ENCODE measurements at places on chromosomes 5 and 9.
A peak's percentile ranks its signal among the peaks of the same experiment; 100 is the strongest.

DNA sequence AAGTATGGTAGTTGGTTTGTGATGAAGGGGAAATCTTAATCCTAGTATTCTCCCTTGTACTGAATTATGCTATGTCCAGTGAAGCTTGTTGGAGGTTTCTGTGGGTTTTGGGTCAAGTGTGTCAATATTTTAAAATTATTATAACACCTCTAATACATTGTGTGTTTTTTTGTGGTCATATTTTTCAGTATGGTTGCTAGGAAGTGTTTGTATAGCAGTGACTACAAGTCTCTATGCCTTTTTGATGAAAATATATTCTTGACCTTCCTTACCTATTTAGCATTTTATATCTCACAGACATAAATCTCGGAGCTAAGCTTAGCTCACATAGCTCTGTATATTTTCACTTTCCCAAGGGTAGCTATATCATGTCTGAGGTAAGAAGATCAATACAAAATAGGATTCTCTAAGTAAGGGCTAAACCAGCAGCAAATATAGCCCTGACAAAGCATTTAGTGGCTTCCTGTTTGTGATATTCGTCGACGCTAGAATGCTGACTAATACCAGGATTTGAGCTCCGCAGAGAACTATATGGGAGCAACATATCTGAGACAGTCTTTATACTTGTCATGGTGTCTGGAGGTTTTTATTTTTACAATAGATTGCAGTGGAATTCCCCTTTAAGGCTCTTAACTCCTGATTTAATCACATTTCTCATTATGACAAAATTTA is 82.3 kb downstream of the MACIR start:
- no peak for DNase-seq

DNA sequence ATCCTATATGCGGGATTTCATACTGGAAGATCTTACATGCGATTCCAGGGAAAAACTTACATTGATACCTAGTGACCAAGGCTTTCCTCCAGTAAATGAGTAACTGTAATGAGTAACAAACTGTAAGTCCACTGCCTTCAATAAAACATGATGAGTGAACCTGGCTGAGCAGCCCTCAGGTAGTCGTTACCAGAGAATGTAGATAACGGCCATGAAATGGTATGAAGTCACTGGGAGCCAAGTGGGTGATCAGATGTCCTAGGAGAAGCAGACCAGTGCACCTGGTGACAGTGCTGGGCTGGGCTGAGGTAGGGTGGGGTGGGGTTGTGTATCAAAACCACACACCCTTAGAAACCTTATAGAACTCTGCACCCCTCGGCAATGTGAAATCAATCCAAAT is 203.6 kb downstream of the ALDH1A1 start:
- no peak for DNase-seq

DNA sequence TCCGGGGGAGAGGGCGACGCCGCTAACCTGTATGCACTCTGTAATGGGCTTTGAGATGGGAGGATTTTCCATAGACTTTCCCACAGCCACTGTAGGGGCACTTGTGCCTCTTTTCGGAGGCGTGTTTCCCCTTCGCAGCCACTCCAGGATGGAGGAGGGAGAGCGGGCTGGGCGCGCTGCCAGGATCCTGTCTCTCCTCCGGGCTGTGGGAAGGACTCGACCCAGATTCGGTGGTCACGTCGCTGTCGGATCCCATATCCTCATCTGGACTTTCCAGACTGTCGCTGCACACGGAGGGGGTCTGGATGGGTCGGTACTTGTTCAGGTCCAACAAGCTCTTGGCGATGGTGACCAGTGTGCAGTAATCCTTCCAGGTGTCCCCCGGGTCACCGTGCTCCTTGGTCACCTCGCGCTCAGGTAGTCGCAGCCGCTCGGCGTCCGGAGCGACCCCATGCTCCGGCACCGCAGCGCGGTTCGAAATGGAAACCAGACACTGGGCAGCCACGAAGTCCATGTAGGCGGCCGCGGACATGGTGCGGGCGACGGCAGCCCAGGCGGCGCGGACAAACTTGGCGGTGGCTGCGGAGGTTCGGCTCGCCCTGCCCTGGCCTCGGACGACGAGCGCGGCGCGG is 1.5 kb downstream of the KLF9 start:
- DNase-seq, result no peak

GRCh38 chr9:708551-709432 is 132.7 kb upstream of the DMRT1 start:
- no peak for DNase-seq

DNA sequence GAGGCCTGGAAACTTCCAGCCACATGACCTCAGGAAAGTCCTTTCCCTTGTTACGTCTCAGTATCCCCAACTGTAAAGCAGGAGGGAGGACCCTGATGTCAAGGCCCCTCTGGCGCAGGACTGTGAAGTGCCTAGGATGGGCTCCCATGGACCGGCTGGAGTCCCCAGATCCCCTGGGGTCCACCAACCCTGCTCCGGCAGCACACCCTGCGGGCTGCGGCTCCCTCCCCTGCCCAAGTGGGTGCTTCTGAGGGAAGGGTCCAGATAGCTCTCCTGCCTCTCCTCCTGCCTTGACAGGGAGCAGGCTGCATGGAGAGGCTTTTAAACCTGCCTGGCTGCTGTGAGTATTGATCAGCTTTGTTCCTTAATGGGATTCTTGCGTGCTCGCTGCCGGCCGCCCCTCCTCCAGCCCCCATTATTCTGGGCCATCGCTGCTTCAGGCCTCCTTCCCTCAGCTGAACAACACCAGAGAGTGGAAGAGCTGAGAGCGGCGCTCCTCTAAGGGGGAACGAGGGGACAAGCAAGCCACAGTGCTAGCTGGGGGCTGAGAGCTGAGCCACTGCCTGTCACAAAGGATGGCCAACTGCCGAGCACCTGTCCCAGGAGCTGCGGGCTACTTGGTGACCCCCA is 25.6 kb upstream of the NTNG2 start:
- no peak for DNase-seq

DNA sequence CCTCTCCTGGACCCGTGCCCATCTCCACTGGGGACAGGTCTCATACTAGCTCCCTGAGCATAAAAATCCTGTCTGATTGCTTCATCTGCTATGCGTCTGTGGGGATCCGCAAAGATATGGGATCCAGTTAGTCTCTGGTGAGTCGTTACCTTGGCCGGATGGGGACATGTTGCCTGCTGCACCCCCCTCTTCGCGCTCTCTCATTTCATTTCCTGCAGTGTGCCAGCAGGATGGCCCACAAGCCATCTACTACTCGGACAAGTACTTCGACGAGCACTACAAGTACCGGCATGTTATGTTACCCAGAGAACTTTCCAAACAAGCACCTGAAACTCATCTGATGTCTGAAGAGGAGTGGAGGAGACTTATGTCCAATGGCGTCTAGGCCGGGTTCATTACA is 17.0 kb upstream of the CEP78 start:
- DNase-seq, result no peak

DNA sequence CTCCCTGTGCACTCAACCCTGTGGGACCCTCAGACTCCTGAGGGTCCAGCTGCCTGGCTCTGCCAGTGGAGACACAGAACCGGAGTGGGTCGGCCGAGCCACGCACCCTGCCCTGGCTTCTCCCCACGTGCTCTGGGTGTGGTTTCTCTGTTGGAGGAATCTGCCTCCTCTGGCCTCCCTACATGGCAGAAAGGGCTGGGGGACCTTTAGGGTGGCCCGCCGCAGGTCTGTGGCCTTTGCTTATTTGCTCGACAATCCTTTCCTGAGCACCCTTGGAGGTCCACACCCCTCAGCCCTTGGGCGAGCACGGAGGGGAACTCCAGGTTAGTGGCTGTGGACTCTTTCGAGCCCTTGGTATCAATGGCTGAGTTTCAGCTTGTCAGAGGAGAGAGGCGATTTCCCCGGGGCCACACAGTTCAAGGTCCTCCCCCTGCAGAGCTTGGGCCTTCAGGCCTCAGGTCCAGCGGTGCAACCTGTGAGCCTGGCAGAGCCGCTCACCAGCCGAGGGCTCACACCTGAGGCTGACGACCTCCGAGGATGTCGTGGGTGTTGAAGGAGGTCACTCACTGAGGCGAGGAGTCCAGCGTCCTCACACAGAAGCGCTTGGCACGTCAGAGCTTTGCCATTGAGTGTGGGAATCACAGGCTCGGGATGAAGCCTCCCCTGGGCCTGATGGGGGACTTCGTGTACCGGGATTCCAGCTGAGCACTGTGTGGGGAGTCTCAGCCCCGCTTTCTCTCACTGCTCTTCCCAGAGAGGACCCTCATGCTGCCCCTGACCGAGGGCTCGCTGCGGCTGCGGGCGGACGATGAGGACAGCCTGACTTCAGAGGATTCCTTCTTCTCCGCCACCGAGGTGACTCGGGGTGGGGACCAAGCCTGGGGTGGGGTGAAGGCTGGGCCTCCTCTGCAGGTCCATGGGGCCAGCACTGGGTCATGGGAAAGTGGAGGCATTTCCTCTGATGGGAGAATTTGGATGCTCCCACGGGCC is 20.8 kb upstream of the DOLPP1 start:
- no peak for DNase-seq

GRCh38 chr5:16791036-16791705 is 144.9 kb downstream of the MYO10 start:
- peak; percentile 37 for DNase-seq

- no peak for DNase-seq
Measured at GRCh38 chr9:8863886-8864544, 1064.4 kb upstream of the DMAC1 start.

- no peak for DNase-seq
Measured at GRCh38 chr5:58262226-58262625, 197.7 kb downstream of the PLK2 start.

DNA sequence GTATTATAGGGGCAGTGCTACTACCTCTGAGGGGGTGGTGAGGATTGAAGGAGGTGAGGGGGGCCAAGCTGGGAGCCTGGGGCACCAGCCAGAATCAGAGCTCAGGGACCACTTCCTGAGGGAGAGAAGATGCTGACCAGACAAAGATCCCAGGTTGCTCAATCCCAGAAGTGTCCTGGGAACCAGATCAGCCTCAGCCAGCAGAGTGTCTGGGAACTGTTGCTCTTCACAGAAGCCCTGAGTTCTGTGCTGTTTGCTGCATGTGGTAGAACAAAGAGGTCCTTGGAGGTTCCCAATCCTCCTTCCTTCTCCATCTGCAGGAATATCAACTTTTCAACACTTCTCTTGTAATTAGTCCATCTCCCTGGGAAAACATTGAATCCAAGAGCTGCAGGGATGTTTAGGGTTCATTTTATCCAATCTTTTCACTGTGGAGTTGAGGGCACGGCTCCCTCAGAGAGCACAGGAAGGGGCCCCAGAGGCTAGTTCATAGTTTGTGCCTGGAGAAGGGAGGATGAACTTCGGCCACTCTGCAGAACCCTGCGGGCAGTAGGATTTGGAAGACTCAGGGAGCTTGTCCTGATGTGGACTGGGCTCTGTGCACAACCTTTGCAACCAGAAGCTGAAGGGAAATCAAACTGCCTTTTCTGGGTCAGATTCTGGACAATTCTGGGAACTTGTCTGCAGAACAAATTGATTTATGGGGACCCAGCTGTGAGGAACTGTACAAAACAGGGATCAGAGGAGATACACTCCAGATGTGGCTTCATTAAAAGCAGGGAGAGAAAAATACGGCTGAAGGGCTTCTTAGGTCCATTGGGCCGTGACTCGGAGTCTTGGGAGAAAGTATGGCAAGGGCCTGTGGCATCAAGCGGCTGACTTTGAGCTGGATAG is 57.1 kb downstream of the GALNT12 start:
- no peak for DNase-seq

DNA sequence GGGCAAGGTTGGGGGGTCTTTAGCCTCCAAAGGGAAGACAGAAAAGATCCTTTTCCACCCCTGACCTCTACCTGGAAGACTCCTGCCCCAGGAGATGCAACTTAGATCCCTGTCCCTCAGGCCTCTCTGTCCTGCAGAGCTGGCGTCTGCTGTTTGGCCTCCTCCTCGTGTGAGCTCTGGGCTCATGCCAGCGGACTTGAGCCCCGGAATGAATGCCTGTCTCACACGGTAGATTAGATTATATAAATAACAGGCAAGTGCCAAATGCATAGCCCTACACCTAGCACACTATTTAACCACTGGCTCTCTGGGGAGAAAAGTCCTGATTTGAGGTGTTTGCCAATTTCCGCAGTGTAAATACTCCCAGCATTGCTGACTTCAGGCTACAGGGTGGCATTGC is 1.4 kb upstream of the WNK2 start:
- DNase-seq, result no peak

DNA sequence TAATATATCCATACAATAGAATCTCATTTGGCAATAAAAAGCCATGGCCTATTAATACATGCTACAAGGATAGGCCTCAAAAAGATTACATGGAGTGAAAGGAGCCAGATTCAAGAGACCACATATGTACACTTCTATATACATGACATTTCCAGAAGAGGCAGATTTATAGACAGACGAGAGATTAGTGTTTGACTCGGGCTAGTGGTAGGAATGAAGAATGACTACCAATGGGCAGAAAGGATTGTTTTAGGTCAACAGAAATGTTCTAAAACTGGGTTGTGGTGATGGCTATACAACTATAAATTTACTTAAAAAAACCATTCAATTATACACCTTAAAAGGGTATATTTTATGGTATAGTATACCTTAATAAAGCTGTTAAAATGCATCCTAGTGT is 41.9 kb downstream of the SETX start:
- no peak for DNase-seq

GRCh38 chr9:4796988-4797853 is 4.5 kb downstream of the RCL1 start:
- DNase-seq, result no peak

DNA sequence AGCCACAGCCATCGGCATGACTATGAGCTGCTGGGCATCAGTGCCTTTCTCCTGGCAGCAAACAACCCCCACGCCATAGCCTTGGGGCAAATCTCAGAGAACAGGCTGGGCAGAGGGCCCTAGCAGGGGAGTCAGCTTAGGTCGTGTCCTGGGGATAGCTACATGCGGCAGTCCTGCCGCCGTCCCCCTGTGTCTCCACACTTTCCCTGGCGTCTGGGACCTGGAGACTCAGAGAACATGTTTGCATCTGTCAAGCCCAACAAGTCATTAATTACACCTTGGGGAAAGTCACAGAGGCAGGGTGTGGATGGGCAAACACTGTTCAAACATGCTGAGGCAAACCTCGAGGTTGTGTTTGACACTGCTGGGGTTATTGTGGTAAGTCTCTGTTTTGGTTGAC is 123.6 kb downstream of the C5orf15 start:
- no peak for DNase-seq

- no peak for DNase-seq
Measured at GRCh38 chr9:79946712-79947111, 374.9 kb downstream of the TLE4 start.

DNA sequence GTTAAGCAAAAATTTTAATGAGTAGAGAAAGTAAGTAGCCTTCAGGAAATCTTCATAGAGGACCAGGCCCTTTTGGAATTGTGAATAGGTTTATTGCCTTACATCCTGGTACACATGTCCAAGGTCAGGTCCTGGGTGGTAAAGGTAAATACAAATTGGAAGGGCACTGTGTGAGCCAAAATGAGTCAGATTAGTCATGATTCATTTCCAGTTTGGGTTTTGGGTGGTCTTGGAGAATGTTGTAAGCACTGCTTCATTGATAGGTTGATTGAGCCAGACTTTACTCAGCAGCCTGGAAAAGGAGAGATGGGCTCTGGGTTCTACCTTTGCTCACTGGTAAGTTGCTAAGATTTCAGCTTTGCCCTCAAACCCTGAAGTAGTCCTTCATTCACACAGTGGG is 82.5 kb upstream of the ZNF169 start:
- no peak for DNase-seq

GRCh38 chr5:91378752-91379211 is 4.3 kb downstream of the ARRDC3 start:
- no peak for DNase-seq

All from NCI-H2081 treated with DMSO at 0.1 percent for 48 hours (cell line).